ENCODE measurements at places on chromosomes 6 and 20. TPM values are rescaled to one million over a fixed set of nuclear protein-coding genes. Genes with fewer than 3 reads are reported as not detected.

Gene MEI4
- not detected for total RNA-seq

Gene DPPA5
- total RNA-seq, result not detected

Gene SMIM8
- 8.6 TPM for total RNA-seq

Gene PCMT1
- 65.0 TPM for total RNA-seq

Gene C6orf15
- total RNA-seq, result not detected

Gene UBE2J1
- 32.6 TPM for total RNA-seq

Gene HLA-DPA1
- 32.4 TPM for total RNA-seq

Gene SYCP2
- 4.4 TPM for total RNA-seq

Gene GJA1
- not detected for total RNA-seq

Gene XKR7
- 0.03 TPM for total RNA-seq

Gene GZF1
- 10.4 TPM for total RNA-seq

Gene CCM2L
- not detected for total RNA-seq

Gene ME1
- total RNA-seq, result not detected

Gene ARMH2
- total RNA-seq, result 2.4 TPM

Gene KHDC1L
- not detected for total RNA-seq

Gene LHFPL5
- total RNA-seq, result not detected

Gene UBE2C
- total RNA-seq, result 135 TPM

Gene SYNDIG1
- total RNA-seq, result not detected

Gene OPRM1
- not detected for total RNA-seq

Gene MLIP
- not detected for total RNA-seq

Gene PRRT1
- 0.29 TPM for total RNA-seq

Gene PRSS35
- total RNA-seq, result not detected

Gene INSM1
- not detected for total RNA-seq

Gene ADGRF4
- total RNA-seq, result not detected

Gene PACRG
- 0.76 TPM for total RNA-seq

Gene KIAA1755
- not detected for total RNA-seq

Gene CFAP61
- not detected for total RNA-seq

Gene TNXB
- 4.8 TPM for total RNA-seq

Gene ACSS2
- 64.8 TPM for total RNA-seq

Gene PNLDC1
- total RNA-seq, result 0.43 TPM

Gene SIGLEC1
- total RNA-seq, result not detected

Gene SYCP2L
- total RNA-seq, result not detected

Gene HM13
- 145 TPM for total RNA-seq

Gene GRIK2
- not detected for total RNA-seq

Gene SPAG4
- total RNA-seq, result 2.7 TPM

Gene HSPA1L
- total RNA-seq, result 3.8 TPM

Gene MACROD2
- not detected for total RNA-seq

Gene TRMT6
- total RNA-seq, result 14.1 TPM

Gene OSBPL2
- total RNA-seq, result 34.5 TPM

Gene DHX35
- total RNA-seq, result 7.5 TPM

Gene PPP1R14C
- not detected for total RNA-seq

Gene DAAM2
- not detected for total RNA-seq

Gene CYP21A2
- not detected for total RNA-seq

Gene GCNT2
- total RNA-seq, result 4.9 TPM

Gene SRMS
- total RNA-seq, result not detected

Data from activated naive CD4-positive, alpha-beta T cell treated with anti-CD3 and anti-CD28 coated beads, Interleukin-2, amount 10 ng/mL, durations not matched to agents 5 hours and 36 hours (primary cell).